ENCODE measurements at places on chromosomes 3 and 15.

GRCh38 chr3:191509078-191509477 lies 48.1 kb downstream of the PYDC2 start:
- DNase-seq: no peak

GRCh38 chr3:193520738-193521137 lies 34.0 kb downstream of the ATP13A4 start:
- no peak for DNase-seq

DNA sequence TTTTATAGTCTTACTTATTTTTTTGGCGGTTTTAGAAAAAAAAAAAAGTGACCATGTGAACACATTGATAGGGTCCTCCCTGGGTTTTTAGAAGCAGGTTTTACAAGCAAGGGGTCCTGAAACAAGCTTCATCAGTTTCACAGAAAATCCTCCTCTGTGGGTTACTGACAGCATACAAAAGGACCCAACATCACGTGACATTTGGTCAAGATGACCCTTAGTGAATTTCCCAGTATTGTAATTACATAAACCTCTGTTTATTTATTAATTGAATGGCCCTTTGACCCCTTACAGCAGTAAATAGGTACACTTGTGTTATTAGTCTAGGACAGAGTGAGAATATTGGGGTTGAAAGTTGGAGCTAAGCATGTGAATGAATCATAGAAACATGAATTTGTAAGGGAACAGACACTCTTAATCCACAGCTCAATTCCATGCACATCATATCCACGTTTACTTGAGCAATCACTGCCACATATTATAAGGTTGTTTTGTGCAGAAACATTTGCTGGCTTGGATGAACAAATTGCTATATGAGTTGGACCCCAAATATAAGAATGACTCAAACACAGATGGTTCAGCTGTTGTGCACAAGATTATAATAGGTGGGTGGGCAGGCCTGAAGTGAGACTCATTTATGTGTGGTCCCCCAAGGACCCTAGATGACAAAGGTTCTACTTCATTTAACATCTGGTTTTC lies 137.5 kb downstream of the ZNF385D start:
- DNase-seq: no peak

DNA sequence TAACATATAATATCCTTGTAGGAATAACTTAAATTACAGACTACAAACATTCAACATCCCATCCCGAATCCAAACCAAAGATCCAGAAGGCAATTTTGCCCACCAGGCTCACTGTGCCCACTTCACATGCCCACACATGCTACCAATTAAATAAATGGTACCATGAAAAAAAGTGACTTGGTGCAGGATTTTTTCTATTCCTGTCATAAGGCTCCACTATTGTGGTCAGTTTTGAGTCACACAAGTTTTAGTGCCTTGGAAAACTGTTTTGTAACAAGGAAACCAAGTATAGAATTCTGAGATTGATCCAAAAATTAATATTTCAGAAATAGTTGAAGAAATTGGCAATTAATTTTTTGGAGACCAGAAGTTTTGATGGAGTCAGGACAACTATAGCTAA lies 470.1 kb upstream of the THBS1 start:
- DNase-seq: no peak

DNA sequence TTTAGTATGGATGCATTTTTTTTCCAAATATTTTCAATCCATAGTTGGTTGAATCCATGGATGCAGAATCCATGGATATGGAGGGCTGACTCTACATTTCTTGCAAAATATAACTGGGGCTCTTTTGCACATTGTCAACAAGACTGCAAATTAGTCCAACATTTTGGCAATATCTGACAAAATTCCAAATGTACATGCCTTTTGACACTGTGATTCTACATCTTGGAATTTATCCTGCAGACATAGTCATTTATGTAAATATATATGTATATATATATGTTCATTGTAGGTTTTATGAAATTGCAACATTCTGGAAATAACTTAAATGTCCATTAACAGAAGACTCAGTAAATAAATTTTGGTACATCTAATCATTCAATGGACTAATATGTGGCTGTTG lies 203.0 kb downstream of the THRB start:
- no peak for DNase-seq

GRCh38 chr3:147414390-147415138 lies 5.4 kb downstream of the ZIC1 start:
- no peak for DNase-seq

GRCh38 chr15:74648051-74648842 lies 32.6 kb downstream of the CLK3 start:
- DNase-seq: no peak

DNA sequence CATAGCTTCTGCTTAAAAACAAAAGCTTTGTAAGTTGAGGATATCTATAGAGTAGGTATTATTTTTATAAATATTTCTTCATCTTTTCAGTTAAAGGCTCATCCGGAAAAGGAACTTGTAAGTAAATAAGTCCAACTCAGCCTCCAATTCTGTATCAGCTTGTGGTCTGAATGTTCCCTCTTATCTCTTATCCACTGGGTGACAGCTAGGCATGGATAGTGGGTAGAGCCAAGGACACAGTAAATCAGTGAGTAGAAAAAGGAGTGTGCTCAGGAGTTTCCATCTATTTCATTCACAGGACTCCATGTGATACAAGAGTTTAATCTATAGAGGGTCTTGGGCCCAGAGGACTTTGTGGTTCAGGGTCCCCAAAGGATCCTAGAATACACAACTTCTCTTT lies 50.9 kb downstream of the FRMD5 start:
- DNase-seq: no peak

DNA sequence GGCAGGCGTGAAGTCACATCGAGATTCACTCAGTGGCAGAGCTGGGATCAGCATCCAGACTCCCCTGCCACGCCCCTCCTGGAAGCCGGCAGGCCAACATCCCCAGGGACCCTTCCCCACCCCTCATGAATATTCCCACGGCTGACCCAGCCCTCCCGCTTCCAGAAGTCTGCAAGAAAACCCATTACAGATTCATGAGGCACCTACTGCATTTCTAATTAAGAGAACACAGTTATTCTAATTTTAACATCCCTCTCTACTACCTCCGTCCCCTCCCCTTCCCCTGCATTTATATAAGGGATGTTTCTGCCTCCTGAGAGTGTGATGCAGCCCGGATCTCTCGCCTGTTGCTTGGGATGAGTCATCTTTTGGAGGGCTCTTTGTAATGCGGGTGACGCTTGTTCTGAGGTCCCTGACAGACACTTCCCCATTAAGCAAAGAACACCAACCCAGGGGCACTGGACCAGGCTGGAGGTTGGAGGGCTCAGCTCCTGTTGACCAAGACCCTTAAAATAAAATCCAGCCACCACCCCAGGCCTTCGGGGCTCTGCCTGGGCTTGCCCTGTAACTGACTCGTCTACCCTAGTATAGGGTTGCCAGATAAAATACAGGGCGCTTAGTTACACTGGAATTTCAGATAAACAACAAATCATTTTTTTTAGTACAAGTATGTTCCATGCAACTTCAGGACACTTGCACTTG lies 118.7 kb downstream of the NUP210 start:
- DNase-seq: peak; percentile 48

DNA sequence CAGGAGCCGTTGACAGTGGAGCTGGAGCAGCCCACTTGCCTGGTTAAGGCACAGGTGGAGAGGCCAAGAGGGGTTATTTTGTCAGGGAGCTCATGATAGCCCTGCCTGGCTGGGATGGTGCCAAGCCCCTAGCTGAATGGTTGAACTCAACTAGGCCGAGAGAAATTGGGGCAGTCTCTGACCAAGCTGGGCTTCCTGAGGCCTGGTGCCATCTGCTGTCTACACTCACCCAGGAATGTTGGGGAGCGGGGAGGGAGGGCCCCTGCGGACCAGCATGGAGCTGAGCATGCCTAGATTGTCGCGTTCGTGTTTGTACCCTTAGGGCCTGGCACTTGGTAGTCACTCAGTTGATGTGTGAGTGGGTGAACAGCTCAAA lies 1.2 kb downstream of the BRPF1 start:
- DNase-seq: no peak

DNA sequence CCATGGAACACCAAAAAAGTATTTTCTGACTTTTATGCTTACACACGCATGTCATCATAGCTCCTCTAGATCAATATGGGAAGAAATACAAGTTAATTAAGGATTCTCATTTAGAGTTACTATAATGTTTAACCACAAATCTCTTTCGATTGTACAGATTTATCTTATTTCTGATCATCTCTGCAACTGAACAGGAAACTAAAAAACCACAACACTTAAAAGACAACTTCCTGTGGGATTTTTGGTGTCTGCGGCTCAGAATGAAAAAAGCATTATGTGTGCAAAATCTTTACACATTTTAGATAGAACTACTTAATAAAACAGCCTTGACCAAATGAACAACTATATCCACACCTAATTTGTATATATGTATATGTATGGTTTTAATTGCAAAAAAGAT lies 3.0 kb upstream of the TJP1 start:
- DNase-seq: peak; percentile 43

DNA sequence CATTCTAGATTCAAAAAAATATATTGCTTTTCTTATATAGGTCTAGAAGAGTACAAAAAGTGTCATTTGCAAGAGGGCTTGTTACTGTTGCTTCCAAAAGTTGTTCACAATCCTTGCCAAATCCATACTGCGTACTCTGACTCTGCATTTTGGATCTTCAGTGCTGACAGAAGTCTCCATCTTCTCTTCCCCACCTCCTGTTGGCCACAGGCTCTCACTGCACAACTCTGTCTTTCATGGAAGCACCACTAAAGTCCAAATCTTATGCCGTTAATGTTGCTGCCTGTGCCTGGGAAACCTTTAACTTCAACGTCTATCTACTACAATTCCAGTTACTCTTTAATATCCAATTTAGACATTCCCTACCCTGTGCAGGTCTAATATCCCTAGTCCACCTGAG lies 419.9 kb downstream of the NR2F2 start:
- DNase-seq: no peak

DNA sequence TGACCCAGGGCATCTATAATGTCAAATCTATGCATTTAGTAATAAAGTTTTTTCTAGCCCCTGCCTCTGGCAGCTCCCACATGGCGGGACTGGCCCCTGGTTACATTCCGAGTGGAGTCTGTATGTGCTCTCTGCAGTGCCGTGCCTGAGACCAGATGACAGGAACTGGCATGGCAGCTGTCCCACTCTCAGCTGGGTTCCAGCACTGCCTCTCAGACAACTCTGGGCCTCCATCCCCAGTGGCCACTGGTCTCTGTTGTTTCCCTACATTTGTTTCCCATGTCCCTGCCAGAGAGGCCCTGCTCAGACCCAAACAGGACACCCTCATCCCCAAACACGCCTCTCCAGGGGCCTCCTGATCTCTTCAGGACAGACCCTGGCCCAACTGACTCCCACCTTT lies 109.3 kb downstream of the OCA2 start:
- DNase-seq: no peak

DNA sequence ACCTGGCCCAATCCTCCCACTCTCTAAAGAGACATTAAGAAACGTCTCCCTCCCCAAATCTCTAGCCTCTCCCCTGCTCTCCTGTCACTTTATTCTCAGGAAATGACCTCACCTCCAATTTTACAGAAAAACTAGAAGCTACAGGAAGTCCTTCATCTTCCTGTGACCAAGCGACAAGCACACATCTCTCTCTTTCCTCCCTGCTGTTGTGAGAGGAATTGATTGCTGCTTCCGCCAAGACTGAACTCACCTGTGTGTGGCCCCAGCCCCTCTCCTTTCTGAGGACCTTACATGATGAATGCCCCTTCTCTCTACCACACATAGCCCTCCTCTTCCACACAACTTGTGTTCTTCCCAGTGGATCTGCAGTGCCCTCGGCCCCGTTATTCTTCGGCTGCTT lies 18.2 kb downstream of the DNAJB8 start:
- peak; percentile 13 for DNase-seq

DNA sequence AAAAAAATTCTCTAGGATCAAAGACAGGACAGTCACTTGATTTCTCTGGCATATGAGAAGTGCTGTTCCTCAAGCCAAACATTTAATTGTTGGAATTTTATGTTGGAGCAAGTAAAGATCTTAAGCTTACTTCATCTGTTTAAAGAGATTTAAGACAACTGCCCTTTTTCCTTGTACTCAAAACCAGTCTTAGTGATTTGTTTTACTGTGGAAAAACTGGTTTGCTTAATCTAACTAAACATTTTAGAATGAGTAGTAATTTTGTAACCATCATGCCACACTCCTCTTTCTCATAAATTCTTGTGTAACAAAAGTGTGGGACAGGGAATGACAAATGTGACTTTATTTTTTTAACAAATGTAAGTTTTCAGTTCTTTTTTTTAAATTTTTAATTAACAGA lies 18.4 kb downstream of the PRKCI start:
- no peak for DNase-seq

GRCh38 chr3:81861593-81861992 lies 100.1 kb upstream of the GBE1 start:
- DNase-seq: no peak

DNA sequence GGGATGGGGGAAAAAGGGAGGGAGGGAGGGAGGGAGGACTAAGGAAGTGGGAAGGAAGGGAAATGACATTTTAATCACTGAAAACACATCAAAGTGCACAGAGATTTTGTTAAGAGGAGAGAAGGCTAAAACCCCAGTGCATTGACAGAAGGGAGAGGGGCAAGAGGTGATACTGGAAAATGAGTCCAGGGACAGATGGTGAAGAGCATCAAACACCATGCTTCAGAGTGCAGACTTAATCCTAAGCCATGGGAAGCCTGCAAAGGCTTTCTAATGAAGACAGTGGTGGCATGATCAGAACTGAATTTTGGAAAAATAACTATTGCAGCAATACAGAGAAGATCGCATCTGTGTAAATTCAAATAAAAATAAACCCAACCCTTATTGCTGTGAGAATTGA lies 41.8 kb downstream of the HGD start:
- no peak for DNase-seq

- no peak for DNase-seq
Measured at GRCh38 chr3:144502402-144502801, 530.8 kb downstream of the DIPK2A start.

GRCh38 chr3:70849911-70850699 lies 537.7 kb upstream of the MDFIC2 start:
- DNase-seq: no peak

DNA sequence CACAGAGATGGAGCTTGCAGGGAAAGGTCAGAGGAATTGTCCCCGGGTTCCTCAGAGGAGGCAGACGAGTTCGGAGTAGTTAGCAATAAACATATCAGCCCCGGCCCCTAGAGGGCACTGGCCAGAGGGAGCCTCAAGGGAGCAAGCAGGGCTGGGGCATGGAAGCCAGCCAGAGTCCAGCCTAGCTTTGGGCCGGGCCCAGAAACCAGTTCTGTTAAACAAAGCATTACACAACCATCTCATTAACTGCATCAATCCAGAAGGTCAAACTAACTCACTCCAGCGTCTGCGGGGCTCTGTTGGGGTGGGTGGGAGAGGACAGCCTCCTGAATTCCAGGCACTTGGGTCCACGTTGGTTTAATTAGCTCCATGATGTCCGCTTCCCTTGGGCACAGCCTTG lies 41.0 kb upstream of the IREB2 start:
- DNase-seq: no peak

DNA sequence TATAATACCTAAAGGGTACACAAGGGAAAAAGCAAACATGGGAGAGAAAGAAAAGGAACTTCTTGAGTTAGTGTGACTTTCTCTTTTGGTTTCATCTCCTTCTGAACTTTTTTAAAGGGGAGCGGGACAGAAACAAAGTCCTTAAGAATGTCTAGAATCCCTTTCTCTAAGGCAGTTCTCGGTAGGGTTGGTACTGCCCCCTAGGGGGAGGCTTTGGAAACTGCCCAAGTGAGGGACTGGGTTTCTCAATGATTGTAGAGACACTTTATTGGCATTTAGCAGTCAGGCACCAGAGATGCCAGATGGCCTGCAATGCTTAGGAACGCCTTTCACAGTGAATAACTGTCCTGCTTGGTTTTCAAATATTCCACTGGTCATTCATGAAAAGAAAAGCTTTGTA lies 172.7 kb downstream of the WDR72 start:
- no peak for DNase-seq

- no peak for DNase-seq
Measured at GRCh38 chr15:50095938-50096821, 22.9 kb downstream of the ATP8B4 start.

All from CD4-positive, alpha-beta T cell treated with Interleukin-1 beta for 1 hour (primary cell).